SHP77 (cell line): ENCODE measurements at places on chromosomes 5 and 9.
A peak's percentile ranks its signal among the peaks of the same experiment; 100 is the strongest.

DNA sequence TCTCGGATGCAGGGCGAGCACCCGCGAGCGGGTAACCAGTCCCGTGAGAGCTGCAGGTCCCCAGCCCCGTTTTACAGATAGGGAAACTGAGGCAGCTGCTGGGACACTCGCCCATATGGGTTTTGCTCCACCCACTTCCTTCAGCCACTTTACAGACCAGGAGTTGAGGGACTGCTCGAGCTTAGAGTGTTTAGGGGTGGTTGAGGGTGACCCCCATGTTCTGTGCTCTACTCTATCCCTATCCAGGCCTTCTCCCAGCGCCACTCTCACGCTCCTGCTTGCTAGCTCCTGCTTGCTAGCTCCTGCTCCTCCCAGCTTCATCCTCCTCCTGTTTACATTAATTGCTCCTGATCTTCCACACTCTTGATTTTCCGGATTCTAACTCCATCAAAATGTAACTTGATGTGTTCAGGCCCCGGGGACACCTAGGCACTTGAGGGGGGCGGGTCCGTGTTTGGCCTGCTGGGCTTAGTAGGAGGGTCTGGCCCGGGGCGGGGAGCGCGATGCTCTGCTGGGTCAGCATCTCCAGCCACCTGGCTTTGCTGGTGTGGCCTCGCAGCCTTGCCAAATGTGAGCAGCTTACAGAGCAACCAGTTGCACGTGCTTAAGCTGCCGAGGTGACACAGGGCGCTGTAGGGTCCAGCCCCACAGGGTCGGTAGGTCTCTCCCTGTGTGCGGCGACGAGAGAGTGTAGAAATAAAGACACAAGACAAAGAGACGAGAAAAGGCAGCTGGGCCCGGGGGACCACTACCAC, 1.5 kb upstream of the PTGES2 start:
- DNase-seq: no peak

GRCh38 chr5:69050214-69050613, 43.6 kb upstream of the SLC30A5 start:
- DNase-seq: peak; percentile 10

GRCh38 chr9:33155393-33155792, 11.7 kb downstream of the B4GALT1 start:
- DNase-seq: no peak

DNA sequence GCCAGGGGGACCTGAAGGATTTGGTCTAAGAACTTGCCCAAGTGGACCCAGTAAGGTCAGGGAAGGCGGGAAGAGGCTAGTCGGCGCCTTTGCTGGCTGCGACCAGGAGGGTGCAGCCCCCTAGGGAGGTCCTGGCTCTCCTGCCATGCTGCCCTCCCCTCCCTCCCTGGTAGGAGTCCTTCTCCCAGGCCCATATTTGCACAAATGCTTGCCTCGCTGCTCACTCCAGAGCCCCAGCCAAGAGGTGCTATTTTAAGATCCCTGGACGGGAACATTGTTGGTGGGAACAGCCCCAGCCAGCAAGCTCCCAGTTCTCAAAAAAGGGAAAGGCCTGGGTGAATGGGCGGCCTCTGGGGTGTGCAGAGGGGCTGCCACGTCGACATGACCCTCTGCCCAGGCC, 4.3 kb upstream of the IL17B start:
- DNase-seq: no peak

GRCh38 chr9:88342246-88342645, 46.0 kb upstream of the SPIN1 start:
- no peak for DNase-seq

DNA sequence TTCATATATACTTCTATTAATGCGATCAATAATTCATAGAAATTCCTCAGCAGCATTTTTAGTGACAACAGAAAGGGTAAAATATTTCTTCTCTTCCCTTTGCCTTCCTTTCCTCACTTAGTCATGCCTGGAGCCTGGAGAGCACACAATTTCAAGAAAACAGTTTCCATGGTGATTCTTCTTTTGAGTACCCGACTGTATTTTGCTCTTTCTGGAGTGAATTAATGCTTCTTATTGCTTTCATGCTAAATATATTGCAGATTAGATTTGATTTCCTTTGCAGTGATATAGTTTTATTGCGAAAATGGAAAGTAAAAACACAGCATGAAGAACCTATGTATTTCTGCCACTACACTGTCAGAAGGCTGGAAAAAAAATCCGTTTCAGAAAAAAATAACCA, 153.5 kb downstream of the PPP2R2B start:
- no peak for DNase-seq

- no peak for DNase-seq
Observed at GRCh38 chr5:39063037-39063436, 11.2 kb downstream of the RICTOR start.

- peak; percentile 29 for DNase-seq
Observed at GRCh38 chr5:74342948-74343682, 297.4 kb downstream of the ENC1 start.

- DNase-seq: no peak
Observed at GRCh38 chr5:153365547-153365946, 124.9 kb upstream of the GRIA1 start.

- no peak for DNase-seq
Observed at GRCh38 chr5:127011961-127012644, 18.3 kb downstream of the MARCHF3 start.

DNA sequence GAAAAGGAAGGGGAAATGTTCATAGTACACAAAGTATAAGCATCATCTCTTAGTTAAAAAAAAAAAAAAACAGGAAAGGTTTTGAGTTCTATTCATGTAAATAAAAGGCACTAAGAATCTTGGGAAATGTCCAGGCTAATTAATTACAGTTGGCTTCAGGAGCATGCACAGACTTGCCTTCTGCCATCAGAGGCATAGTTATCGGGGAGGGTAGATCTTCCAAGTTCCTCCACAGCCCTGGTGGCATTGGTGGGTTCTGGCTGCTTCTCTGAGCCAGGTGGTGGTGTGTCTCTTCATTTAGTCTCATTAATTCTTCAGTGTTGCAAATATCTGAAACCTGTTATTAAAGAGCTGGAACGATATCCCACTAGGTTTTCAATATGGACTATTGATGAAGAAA, 85.2 kb downstream of the TMEM252 start:
- DNase-seq: no peak

GRCh38 chr9:135081731-135082130, 5.7 kb upstream of the OLFM1 start:
- no peak for DNase-seq

- no peak for DNase-seq
Observed at GRCh38 chr9:104836235-104836634, 72.3 kb downstream of the NIPSNAP3B start.

DNA sequence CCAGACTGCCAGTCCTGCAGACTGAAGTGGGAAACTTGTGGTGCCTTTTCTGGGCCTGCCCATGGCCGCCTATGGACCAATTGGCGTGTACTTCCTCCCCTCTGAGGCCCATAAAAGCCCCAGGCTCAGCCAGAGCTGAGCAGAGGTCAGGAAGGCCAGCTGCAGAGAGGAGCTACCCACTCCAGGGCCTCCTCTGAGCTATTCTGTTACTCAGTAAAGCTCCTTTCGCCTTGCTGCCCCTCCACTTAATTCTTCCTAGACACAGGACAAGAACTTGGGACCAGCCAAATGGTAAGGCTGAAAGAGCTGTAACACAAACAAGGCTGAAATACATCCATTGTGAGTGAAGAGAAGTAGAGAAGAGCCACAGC, 106.4 kb downstream of the C9orf50 start:
- no peak for DNase-seq

DNA sequence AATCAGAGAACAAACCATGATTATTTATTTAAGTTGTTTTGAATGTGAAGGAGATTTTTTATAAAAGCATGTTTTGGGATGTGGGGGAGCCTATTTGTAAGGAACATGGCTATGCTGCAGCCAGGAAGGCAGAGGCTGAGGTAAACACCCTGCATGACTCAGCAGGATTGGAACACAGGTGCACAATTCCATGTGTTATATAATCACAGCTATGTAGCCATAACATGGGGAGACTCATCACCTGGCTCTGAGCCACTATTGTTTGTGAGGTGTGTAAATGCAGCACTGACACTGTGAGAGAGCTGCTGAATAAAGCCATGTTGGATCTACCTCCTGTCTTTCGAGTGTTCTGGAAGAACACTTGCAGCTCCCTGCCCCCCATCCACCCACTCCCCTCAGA, 1009.8 kb downstream of the DNAH5 start:
- peak; percentile 48 for DNase-seq

DNA sequence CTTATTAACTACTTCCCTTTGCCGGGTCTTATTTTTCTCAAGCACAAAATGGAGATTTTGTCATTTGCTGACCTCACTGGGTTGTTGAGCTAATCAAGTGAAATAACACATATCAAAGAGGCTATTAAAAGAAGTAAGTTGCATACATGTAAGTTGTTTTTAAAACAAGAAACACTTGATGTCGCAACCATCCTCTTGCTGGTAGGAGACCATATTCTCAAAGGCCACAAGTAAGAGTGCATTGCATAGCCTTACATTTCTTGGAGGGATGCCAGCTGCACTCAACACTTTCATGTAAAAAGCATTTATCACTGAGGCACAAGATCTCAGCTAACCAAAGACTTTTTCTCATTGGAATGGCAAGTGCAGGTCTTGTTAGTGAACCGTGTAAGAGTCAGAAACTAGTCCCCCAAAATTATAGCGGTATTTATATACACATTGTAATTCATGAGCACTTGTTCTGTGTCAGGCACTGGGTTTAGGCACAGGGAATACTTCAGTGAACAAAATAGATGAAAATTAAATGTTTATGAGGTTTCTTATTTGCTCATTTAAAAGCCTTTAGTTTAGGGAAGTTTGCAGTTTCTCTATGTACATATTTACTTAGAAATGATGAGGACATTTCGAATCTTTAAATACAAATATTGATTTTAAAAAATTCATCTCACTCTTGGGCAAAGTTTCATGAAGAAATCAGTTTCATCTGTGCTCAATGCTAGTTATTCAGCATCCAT, 72.0 kb downstream of the ZFAND5 start:
- DNase-seq: peak; percentile 9

GRCh38 chr9:22119522-22120158, 110.5 kb upstream of the CDKN2B start:
- no peak for DNase-seq

DNA sequence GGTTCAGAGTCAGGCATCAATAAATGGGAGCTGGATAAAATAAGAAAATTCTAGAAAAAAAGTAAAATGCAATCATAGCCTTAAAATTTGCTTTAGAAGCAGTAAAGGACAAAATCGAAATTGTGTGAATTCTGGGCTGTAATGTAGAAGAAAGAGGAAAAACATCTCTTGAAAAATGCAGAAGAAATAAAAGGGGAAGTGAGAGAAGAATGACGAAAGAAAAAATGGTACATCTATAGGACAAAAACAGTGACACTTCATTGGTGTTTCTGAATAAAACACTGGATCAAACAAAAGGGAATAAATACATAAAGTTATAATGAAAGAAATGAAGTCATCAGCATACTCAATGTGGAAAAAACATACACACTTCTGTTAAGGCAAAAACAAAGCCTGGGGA, 642.3 kb downstream of the ACTL7B start:
- DNase-seq: no peak

DNA sequence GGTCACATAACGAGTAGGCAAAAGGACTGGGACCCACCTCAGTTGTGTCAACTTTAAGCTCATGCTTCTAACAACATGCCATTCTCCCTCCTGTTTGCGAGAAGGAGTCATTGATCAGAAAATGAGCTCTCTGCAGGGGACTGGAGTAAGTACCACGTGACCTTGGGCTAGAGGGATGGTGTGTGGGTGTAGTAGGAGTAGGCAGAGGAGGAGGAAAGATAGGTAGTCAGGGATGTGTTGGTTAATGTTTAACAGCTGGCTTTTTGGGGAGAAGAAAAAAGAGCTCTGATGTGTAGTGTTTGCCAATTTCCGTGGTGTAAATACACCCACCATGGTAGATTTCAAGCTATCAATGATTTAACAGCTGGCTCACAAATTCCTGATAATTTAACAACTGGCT, 160.3 kb upstream of the TBC1D2 start:
- DNase-seq: no peak

GRCh38 chr5:14202462-14202861, 59.3 kb downstream of the TRIO start:
- no peak for DNase-seq

- no peak for DNase-seq
Observed at GRCh38 chr9:130530938-130531337, 48.4 kb upstream of the FUBP3 start.

DNA sequence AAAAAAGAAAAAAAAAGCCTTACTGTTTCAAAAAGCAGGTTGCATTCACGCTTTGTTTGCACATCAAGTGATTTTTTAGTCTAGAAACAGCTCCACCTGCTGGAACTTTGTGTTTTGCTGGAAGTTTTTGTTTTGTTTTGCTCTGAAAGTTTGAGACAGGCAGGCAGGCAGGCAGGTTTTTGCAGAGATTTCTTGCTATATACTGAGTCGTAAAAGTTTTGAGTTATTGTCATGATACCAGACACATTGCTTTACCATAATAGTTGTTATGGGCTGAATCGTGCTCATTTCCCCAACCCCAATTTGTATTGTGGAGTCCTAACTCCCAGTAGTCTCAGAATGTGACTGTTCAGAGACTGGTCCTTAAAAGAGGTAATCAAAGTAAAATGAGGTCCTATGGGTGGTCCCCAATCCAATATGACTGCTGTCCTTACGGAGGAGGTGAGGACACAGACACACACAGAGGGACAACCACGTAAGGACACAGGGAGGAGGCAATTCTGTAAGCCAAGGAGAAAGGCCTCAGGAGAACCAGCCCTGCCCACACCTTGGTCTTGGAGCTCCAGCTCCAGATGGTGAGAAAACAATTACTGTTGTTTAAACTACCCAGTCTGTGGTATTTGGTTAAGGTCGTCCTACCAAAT, 20.9 kb downstream of the OR2Y1 start:
- DNase-seq: peak; percentile 21

DNA sequence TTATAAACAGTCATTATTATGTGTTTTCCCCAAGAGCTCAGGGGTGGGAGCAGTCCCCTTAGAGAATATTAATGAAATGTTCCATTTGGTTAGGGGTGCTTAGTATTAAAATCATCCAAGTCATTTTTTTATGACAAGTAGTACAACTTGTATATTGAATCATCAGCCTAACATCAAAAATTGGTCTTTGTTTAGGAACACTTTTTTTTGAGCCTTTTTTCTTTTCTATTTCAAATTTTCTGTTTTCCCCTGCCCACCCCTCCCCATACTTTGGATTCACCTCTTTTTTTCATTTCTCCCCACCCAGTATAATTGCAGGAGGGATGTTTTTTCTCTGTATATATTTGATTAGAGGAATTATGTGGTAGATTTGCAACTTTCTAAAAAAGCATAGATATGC, 25.8 kb downstream of the RBM27 start:
- DNase-seq: no peak

DNA sequence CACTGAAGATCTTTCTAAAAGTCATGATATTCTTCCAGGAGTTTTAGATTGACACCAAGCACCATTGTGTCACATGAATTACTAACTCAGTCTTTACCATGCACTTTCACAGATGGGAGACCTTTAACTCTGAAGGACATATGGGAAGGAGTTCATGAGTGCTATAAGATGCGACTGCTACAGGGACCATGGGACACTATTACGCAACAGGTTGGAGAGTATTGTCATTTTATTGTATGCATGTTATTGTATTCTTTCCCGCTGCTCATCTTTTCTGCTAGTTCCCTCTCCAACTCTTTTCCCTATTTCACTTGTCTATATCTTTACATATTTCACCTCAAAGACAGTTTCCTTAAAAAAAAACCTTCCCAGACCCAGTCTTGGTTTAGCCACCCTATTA, 99.8 kb downstream of the RPS23 start:
- no peak for DNase-seq
